ENCODE measurements at places on chromosomes 16 and 17. TPM values are rescaled to one million over a fixed set of nuclear protein-coding genes. Genes with fewer than 3 reads are reported as not detected.
A peak's percentile ranks its signal among the peaks of the same experiment; 100 is the strongest.

DNA sequence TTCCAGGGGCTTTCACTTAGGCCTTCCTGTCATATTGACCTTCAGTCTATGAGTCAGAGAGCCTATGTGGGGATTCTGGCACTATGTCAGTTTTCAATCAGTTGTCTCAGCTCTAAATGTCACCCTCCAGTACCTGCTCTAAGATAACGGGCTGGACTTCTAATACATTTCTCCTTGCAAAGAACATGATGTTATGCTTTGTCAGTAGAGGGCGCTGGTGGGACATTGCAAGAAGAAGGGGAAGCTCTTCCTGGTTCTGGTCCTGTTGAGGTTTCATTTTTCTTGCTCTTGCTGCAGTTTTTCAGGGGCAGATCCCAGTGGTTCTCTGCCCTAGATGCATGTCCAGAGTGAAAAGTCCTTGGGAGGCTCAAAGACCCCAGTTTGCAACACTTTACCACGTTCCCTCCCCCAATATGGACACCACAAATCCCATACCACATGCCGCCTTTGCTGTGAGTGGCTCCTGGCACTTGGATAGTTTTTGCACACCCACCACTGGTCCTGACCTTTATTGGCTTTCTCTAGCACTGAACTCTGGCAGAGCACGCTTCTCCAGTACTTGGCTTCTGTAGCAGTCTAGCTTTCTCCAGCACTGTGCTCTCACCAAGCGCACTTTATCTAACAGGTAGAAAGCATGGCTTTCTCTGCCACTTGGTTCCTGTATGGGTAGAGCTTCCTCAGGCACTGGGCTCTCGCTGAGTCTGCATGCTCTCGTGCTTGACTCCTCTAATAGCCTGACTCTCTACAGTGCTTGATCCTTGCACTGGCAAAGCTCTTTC, 49.0 kb downstream of the BCL7C start:
- ATAC-seq = peak; percentile 93

- ATAC-seq = no peak
Measured at GRCh38 chr17:20925954-20926353, 116.9 kb downstream of the USP22 start.

DNA sequence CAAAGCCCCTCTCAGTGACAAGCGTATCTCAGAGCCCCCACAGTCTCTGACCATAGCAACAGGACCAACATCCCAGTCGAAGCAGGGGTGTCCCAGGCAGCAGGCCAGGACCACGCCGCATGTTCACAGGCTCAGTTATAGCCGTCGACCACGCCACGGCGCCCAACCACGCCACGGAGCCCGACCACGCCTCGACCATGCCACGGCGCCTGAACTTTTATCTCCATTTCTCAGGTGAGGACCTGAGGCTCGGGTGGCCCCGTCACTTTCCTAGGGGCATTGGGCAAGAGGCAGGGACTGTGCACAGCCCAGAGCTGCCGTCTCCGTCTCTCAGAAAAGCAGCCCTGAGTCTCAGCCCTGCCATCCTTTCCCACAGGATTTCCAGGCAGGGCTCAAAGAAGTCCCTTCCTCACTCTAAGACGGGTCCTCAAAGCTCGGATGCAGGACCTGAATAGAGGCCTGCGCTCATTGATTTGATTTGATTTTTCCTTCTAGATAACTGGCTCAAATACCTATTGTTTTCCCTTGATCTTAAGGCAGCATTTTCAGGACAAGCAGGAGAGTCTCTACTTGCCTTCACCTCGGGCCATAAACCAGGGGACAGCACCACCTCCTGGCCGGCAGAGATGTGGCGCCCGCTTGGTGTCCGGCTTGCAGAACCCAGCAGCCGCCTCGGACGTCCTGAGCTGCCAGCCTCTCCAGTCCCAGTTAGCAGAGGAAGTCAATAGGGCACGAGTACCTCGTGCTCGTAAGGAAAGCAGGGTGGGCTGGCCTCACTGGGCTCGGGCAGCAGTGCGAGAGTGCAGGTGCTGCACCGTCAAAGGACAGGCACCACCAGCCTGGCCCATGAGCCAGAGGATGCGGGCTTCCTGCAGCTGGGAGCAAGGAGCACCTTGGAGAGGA, 38.8 kb downstream of the C16orf95 start:
- ATAC-seq = peak; percentile 67

- no peak for ATAC-seq
Measured at GRCh38 chr16:19486750-19487325, 35.1 kb downstream of the GDE1 start.

- ATAC-seq = no peak
Measured at GRCh38 chr16:85326794-85327181, 214.5 kb upstream of the CIBAR2 start.

GRCh38 chr17:9899280-9900043, 5.6 kb downstream of the RCVRN start:
- ATAC-seq = no peak

The CD19 gene
- total RNA-seq = 2.1 TPM

DNA sequence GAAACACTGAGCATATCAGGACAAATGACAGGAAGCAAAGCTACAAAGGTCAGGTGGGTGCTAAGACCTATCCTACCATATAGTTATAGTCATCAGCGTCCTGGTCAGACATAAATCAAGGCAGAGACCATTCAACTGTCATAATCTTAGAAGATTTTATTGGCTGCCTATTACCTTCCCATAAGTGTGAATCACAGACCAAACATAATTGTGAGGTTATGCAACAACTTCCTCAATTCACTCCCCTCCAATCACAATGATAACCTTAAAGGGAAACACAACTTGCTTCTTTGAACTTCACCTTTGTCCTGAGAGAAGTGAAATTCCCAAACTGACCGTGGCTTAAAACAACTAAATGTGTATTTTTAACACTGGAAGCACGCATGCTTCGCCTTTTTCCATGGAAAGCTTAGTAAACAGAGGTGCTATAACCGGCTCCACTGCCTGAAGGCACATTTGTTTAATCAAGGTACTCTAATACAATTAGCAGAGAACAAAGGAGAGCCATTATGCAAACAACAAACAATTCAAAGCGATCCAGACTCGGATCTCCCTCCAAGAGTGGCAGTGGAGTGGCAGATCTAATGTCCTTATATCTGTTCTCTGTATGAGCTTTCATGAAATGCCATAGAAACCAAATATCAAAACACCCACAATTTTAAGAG, 84.9 kb downstream of the TMEM114 start:
- no peak for ATAC-seq

DNA sequence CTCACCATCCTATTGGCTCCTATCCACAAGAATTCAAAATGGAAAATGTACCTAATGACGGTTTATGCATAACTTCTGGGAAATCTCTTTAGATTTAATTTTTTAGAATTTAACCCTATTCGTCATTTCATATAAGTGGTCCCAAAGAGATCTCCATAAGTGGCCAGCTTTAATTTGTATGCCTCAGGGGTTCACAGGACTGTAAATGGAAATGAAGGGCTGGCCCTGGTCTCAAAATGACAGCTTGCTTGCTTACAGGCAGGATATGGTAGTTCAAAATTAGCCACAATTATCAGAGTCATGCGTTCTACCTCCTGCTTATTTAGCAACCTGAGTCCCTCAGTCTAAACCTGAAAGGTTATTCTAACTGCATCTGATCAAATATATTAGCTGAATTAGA, 6.6 kb upstream of the NACA2 start:
- no peak for ATAC-seq

DNA sequence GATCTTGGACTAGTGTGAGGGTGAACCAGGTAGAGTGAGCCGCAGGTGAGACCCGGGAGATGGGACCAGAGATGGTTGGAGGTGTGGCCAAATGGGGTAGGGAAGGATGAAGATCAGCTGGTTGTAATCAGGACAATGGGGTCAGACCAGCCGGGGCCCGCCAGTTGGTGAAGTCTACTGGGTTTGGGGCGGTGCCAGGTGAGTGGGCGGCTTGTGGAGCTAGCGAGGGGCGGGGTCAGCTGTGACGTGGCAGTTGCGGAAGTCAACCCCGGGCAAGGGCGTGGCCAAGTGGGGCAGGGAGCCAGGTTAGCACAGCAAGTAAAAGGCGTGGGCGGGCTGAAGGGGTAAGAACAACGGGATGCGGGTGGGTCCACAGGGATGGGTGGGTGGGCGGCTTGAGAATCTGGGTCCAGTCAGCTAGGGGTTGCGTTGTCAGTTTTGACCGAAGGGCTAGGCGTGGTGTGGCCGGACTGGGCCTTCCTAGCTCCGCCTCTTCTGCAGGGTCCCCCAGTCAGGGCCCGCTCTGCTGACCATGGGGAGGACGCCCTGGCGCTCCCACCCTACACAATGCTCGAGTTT, 25.5 kb upstream of the ALKBH5 start:
- peak; percentile 91 for ATAC-seq

The IKZF3 gene
- total RNA-seq = 119 TPM

- no peak for ATAC-seq
Measured at GRCh38 chr16:70706948-70707465, 21.2 kb upstream of the MTSS2 start.

- ATAC-seq = no peak
Measured at GRCh38 chr16:73240920-73241319, 193.0 kb upstream of the ZFHX3 start.

DNA sequence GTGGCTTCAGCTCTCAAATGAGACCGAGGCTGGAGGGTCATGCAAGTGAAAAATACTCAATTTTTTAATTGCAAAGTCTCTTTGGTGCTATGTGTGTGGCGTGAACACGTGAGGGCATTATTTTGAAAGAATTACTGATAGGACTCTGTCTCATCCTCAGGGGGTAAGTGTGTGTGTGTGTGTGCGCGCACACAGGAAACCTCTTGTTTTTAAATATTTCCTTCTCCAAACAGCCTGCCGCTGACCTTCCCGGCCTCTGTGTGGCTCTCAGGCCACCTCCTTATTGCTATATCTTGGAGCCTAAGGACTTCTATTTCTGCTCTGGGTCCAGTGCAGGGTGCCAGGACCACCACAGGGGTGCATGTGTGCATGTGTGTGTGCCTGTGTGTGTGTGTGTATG, 99.7 kb downstream of the CMIP start:
- no peak for ATAC-seq

DNA sequence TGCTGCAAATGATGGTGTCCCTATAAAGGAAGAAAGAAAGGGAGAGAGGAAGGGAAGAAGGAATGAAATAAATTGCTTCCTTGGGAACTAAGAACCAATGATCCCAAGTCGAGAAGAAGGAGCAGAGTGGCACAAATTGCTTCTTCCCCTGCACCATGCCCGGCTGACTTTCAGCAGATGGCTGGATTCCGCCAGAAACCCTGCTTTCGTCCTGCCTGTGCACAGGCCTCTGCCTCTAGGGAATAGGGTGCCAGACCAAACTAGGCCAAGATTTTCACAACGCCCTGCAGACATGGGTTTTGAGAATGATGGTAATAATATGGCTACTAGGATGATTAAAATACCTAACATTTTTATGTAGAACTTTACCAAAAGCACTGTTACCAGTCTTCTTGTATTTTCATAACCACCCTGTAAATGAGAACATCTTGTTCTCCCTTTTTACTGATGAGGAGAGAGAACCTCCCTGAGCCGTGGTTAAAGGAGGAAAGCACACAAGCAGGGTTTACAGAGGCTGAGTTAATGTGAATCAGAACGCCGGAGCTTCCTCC, 122.1 kb upstream of the HSBP1 start:
- no peak for ATAC-seq

DNA sequence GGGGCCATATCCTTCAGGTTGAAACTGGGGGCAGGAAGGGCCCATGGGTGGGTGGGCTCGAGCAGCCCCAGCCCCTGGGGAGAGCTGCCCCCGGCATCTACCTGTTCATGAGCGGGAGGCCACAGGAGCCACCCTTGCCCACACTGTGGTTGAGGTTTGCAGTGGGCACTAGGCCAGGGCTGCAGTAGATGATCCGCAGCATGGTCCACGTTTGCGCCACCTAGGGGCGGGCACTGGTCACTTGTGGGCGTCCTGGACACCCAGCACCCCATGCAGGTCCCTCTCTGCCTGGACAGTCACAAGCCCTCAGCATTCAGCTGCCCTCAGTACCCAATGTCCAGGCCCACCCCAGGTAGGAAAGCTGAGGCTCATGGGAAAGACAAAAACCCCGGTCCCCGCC, 1.8 kb upstream of the JMJD8 start:
- no peak for ATAC-seq

DNA sequence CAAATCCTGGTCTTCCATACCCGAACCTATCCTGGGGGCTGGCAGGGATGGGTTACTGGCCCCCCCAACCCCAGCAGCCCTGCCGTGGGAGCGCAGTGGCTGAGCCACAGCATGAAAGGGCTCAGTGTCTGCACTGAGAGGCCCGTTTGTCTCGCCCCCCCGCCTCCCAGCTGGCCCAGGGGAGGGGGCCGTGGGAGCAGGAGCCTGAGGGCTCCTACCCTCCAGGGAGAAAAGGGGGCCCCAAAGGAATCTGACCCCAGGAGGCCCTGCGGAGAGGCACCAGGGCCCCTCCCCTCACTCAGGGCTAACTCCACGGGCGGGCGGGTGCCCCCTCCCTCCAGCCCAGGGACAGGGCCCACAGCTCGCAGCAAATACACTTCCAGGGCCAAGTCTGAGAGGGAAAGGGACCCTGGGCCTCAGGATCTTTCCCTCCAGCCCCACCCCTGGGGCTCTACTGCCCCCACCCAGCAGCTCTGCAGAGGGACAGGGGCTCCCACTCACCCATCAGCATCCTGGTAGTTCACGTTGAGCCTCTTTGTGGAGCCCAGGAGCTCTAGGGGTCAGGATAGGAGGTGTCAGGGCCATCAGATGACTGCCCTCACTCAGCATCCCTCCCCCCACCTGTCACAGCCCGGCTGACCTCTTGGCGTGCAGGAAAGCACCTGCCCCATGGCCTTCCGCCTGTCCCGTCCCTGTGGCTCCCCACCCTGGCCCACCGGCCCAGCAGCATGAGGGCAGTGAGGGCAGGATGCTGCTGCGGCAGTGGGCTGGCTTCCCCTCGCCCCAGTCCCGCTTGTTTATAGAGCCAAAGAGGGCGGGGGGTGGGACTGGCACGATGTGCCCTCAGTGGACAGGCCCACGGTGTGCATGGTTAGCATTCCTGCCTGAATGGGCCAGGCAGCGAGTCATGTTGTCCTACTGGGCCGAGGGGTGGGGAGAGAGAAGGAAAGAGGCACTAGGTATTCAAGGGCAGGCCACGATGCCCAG, 7.3 kb downstream of the CASKIN2 start:
- no peak for ATAC-seq

DNA sequence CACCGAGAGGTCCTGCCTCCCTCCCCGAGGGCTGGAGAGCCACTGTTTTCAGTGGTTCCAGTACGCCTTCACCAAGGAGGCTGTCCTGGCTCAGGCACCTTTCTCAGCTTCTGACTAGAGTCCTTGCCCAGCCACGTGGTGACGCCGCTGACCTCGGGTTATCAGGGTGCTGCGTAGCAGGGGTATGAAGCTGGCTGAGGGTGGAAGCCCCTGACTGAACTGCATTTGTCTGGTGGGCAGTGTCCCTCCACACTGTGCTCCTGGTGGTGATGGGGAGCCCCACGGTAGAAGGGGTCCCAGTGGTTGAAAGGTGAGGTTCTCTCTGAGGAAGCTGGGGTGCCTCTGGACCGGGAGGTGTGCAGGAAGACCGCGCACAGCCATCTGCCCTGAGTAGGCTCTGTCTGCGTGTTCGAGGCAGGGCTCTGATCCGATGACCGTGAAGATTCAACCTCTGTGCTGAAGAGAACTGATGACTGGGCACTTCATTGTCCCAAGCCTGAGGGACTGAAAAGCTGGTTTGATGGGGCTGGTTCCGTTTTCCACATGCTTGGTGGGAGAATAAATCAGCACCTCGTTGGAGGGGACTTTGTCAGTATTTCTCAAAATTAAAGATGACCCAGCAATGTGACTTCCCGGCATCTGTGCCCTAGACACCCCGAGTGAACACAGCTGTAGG, 2.5 kb downstream of the ACSF3 start:
- ATAC-seq = no peak
